ENCODE measurements at places on chromosomes 12 and 14.
A peak's percentile ranks its signal among the peaks of the same experiment; 100 is the strongest.

DNA sequence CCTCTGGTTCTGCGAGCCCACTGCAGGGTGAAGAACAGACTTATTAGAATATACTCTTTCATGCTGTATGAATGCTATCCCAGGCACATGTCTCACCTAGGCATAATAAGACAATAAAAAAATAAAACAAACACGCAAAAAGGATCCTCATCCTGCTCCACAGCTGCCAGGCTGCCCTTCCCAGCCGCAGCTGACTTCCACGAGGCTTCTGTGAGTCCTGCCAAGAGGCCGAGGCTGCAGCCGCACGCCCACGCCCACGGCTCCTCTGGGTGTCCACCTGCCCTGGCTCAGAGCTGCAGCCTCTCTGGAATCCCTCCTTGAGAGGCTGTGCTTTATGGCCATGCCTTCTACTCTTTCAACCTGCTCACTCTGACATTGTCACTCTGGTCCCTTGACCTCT, 6.9 kb downstream of the SMIM41 start:
- H3K27me3 ChIP-seq, result no peaks in the 10 kb centered on the region
- no peaks in the 10 kb centered on the region for H3K36me3 ChIP-seq
- no peak for DNase-seq
- H3K4me1 ChIP-seq, result peaks cover 15% of the 10 kb centered on the region
- H3K27ac ChIP-seq, result no peak overlapping the region

DNA sequence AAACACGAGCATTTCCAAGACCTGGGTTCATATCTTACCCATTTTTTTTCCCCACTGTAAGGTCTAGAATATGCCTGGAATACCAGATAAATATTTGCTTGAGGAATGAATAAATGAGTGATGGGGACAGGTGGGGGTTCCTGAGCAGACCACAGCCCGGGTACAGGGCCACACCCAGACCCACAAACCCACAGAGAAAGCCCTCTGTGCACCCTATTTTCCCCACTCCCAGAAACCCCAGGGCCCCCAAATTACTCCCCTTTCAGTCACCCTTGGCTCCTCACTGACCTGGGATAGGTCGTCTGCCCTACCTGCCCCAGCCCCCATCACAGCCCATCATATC, 66.5 kb upstream of the DDX11 start:
- H3K36me3 ChIP-seq, result no peaks in the 10 kb centered on the region
- no peak overlapping the region for H3K4me3 ChIP-seq
- no peak overlapping the region for H3K27ac ChIP-seq
- DNase-seq, result no peak
- H3K4me1 ChIP-seq, result no peaks in the 10 kb centered on the region

GRCh38 chr14:104356020-104356737, 217.8 kb downstream of the KIF26A start:
- no peak overlapping the region for H3K4me3 ChIP-seq
- H3K27me3 ChIP-seq, result no peaks in the 10 kb centered on the region
- no peak overlapping the region for H3K27ac ChIP-seq

DNA sequence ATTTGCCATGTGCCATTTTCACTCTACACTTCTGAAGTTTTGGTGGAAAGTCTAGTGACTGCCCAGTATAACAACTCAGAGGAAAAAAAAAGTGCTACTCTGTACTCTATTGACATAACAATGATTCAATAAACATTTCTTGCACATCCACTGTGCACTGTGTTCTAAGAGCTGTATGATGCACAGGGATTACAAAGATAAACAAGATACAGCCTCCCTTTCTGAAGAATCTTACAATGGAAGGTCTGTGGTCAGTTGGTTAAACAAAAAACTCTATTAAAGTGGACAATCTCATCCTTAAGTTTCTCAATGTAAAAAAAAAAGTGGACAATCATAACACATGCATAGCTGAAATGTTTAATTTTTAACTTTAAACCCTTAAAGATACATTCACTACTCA, 105.7 kb upstream of the RASSF8 start:
- DNase-seq, result no peak
- no peaks in the 10 kb centered on the region for H3K36me3 ChIP-seq
- no peak overlapping the region for H3K27ac ChIP-seq

- H3K36me3 ChIP-seq, result no peaks in the 10 kb centered on the region
- H3K27me3 ChIP-seq, result no peaks in the 10 kb centered on the region
- no peaks in the 10 kb centered on the region for H3K4me1 ChIP-seq
- DNase-seq, result no peak
Observed at GRCh38 chr14:64870160-64870559, 9.5 kb downstream of the SPTB start.

- DNase-seq, result no peak
- H3K36me3 ChIP-seq, result no peaks in the 10 kb centered on the region
- H3K27ac ChIP-seq, result no peak overlapping the region
- H3K4me3 ChIP-seq, result no peak overlapping the region
- no peaks in the 10 kb centered on the region for H3K27me3 ChIP-seq
- H3K4me1 ChIP-seq, result no peaks in the 10 kb centered on the region
Observed at GRCh38 chr14:76829650-76830421, 3.6 kb downstream of the LRRC74A start.

- DNase-seq, result peak; percentile 85
- H3K4me1 ChIP-seq, result peaks cover 87% of the 10 kb centered on the region
- no peaks in the 10 kb centered on the region for H3K27me3 ChIP-seq
Observed at GRCh38 chr14:68937471-68938270, 41.4 kb downstream of the ACTN1 start.

DNA sequence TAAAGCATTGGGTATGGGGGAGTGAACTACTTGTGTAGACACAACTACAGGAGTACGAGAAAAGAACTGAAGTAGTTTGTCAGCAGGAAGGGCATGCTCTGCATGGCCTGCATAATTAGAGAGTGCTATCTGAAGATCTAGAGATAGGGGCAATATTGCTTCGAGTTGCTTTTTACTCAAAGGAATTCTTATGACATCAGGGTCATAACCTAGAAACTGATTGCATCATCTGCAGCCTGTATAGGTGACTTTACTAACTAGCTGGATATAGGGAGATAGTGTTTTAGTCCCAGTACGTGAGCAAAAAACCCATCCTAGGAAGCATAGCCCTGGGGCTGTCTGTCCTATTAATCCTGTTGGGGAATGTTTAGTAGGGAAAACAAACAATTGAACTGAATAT, 39.8 kb downstream of the TMTC3 start:
- no peaks in the 10 kb centered on the region for H3K4me1 ChIP-seq
- H3K36me3 ChIP-seq, result peaks cover 60% of the 10 kb centered on the region
- no peaks in the 10 kb centered on the region for H3K27me3 ChIP-seq

GRCh38 chr12:48025281-48025680, 21.0 kb upstream of the COL2A1 start:
- DNase-seq, result no peak
- no peaks in the 10 kb centered on the region for H3K27me3 ChIP-seq
- H3K27ac ChIP-seq, result no peak overlapping the region

GRCh38 chr12:80053051-80053790, 46.1 kb upstream of the OTOGL start:
- peak overlapping the region; percentile 83 for H3K27ac ChIP-seq
- no peaks in the 10 kb centered on the region for H3K36me3 ChIP-seq
- H3K27me3 ChIP-seq, result no peaks in the 10 kb centered on the region
- H3K4me1 ChIP-seq, result no peaks in the 10 kb centered on the region
- DNase-seq, result peak; percentile 81

DNA sequence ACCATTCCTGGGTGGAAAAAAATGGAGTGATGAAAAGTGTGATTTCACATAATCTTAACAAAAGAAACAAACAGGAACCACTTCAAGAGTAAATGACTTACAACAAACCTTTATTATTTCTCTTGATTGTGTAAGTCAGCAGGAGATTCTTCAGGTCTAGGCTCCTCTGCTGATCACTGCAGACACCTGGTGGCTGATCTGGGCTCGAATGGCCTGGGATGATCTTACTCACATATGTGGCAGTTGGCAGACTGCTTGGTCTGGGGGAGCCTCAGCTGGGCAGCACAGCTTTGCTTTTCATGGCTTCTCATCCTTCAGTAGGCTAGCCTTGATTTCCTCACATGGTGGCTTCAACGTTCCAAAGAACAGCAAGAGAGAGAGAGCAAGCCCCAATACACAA, 215.4 kb upstream of the PRICKLE1 start:
- H3K4me3 ChIP-seq, result no peak overlapping the region
- DNase-seq, result no peak
- H3K27ac ChIP-seq, result no peak overlapping the region
- no peaks in the 10 kb centered on the region for H3K4me1 ChIP-seq
- no peaks in the 10 kb centered on the region for H3K27me3 ChIP-seq
- no peaks in the 10 kb centered on the region for H3K36me3 ChIP-seq

- peaks cover 22% of the 10 kb centered on the region for H3K36me3 ChIP-seq
- H3K27ac ChIP-seq, result no peak overlapping the region
- H3K4me1 ChIP-seq, result peaks cover 19% of the 10 kb centered on the region
- H3K27me3 ChIP-seq, result no peaks in the 10 kb centered on the region
Observed at GRCh38 chr14:23099212-23099861, 4.0 kb downstream of the C14orf119 start.

- H3K27ac ChIP-seq, result no peak overlapping the region
- H3K36me3 ChIP-seq, result peaks cover 49% of the 10 kb centered on the region
- no peak for DNase-seq
- no peak overlapping the region for H3K4me3 ChIP-seq
Observed at GRCh38 chr12:57952766-57953165, 11.4 kb downstream of the ATP23 start.

DNA sequence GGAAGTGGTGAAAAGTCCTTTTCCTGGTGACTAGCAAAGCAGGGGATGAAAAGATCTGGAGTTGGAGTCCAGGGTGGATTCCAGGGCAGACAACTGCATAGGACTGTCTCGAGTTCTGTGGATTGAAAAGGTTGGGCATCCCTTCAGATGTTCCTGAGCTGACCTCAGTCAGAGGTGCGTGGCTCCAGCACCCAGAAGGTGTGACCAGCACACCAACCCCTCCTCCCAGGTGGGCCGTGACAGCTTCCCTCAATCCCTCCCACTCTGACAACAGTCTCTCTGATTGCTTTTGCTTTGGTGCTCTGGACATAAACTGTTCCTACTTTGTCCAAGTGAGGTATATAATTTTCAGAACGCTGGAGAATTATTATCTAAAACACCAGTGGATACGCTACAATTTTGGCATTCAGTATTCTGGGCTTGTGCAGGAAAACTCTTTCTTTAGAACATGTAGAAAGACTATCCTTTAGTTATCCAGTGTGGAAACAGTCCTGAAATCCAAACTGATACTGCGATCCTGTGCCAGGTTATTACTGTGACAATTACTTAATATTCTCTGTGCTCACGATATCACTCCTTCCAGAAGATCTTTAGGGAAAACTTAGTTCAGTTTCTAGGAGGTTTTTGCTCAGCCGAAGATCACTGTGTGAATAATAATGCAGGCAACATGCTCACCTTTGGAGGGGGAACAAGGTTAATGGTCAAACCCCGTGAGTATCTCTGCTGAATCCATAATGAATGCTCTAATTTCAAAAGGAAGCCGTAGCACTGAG, 87.9 kb downstream of the DAD1 start:
- no peaks in the 10 kb centered on the region for H3K36me3 ChIP-seq
- DNase-seq, result no peak
- H3K4me3 ChIP-seq, result no peak overlapping the region
- H3K27me3 ChIP-seq, result no peaks in the 10 kb centered on the region

Measured in tibial artery (tissue), 4 donors.